Hippocampal formation (tissue), 2 donors: ENCODE measurements at places on chromosomes 12 and 14.

DNA sequence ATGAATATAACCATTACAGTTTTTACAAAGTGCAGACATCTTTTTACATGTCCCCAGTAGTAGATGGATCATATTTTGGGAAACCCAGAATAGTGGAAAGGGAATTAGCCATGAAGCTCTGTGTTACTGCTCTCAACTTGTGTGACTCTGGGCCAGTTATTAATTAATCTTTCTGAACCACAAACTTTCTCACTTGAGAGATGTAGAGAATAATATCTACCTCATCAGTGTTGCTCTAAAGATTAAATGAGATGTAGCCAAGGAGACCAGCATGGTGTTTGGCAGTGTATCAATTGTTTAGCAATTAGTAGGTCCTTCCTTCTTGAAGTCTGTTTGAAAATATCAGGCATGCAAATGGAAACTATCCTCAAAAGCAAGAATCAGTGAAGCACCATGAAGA is 169.2 kb downstream of the TMTC2 start:
- DNase-seq: no peak

- no peak for DNase-seq
Measured at GRCh38 chr12:56321027-56321426, 5.2 kb upstream of the CNPY2 start.

- DNase-seq: no peak
Measured at GRCh38 chr12:104662203-104662602, 205.5 kb downstream of the CHST11 start.

DNA sequence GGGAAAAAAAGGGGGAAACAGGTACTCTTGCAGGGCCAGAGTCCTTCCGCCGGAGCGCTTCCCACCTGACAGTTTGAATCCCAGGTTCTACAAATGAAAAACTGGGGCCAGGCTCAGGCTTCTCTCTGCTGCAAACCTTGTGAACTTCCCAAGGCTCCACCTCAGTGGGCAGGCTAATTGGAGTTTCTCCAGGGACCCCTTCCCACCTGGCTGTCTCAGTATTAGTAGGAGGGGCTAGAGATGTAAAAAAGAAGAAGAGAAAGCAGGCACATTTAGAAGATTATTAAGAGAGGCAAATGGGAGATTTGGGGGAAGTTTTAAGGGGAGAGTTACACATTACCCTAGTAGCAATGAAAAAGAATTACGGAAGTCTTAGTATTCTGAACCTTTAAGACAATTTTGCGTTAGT is 20.0 kb upstream of the CLEC2D start:
- no peak for DNase-seq

DNA sequence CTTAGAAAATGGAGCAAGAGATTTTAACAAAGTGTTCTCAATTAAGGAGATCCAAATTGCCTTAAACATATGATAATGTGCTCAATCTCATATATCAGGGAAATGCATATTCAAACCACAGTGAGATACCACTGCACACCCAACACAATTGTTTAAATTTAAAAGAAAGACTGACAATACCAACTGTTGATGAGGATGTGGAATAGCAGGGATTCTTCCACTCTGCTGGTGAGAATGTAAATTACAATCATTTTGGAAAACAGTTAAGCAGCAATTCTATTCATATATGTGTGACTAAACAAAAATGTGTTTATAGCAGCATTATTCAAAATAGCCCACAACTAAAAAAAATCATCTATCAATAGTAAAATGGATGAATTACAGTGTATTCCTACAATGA is 144.2 kb downstream of the KICS2 start:
- no peak for DNase-seq

DNA sequence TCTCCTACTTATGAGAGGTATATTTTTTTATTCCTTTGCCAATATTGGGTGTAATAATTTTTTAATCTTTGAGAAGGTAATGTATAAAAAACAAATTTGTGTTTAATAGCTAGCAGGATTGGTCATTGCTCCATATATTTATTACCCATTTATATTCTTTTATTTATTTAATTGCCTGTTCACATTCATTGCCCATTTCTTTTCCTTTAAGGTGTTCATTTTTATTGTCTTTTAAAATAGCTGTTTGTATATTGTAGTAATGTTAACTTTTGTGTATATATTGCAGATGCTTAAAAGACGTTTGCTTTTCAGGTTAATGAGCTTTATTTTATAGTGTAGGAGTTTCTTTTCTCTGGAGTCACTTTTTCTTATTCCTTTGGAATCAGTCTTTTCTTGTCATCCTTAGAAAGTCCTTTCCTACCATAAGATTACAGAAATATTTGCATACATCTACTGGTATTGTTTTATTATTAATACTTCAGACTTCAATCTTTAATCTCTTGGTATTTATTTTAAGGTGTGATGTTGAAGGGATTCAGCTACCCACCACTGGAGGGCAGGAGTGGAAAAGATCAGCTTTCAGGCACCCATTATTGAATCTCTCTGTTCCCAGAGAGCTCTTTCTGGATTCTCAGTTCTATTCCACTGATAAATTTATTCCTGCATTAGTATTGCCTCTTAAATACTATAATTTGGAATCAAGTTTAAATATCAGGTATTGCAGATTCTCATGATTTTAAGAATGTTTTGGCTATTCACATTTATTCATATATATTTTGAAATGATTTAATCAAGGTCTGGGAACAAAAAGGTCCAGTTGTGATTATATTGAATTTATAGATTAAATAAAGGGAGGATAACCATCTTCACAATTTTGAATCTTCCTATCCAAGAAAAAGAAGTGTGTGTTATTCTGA is 17.3 kb downstream of the PPM1A start:
- no peak for DNase-seq

DNA sequence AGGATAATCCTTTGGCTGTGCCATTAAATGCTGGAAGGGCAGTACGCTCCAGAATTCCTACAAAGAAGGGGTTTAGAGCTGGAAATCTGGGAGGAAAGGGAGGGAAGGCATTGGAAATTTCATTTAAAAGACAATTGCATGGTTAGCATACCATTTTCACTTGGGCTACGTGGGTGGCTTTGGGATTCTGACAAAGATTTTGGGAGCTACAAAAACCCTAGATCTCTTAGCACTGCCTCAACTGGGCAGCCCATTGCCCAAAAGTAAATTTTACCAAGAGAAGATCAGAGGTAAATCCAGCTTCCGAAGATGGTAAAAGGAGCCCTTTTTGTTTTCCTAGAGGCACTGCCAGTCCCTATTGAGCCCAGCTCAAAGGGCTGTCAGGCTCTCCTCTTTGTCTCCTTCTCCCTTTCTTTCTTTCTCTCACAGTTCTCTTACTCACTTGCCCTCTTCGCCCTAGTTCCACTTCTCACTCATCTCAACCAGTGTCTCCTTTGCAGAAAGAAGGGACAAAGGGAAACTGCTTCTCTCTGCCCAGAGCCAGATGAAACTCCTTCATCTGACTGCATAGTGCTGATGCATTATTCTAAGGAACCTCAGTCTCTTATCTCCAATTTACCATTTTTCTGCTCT is 125.4 kb upstream of the PLEKHA5 start:
- DNase-seq: no peak

GRCh38 chr12:27575762-27576118 is 51.7 kb downstream of the PPFIBP1 start:
- no peak for DNase-seq

DNA sequence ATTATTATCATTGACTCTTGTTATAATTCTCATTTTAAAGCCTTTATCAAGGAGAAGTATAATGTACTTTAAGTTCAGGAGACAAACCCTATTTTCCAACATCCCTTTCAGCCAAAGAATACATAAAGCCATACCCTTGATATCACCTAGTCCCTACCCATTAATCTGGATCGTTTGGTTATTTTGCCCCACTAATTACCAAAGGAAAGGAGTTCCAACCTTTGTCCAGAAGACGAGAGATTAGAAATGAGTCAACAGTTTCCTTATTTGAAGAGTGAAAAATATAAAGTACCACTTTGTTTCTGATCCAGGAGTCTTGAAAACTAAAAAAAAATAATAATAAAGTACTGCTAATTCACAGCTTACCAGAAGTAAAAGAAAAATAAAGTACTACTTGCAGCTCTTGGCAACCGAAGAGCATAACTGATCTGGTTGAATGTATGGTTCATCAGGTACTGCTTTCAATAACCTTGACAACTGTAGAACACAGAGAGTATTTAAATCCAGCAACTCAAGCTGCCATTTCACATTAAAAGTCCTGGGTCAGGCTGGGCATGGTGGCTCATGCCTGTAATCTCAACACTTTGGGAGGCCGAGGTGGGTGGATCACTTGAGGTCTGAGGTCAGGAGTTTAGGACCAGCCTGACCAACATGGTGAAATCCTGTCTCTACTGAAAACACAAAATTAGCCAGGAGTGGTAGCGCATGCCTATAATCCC is 33.7 kb downstream of the LIMA1 start:
- no peak for DNase-seq

DNA sequence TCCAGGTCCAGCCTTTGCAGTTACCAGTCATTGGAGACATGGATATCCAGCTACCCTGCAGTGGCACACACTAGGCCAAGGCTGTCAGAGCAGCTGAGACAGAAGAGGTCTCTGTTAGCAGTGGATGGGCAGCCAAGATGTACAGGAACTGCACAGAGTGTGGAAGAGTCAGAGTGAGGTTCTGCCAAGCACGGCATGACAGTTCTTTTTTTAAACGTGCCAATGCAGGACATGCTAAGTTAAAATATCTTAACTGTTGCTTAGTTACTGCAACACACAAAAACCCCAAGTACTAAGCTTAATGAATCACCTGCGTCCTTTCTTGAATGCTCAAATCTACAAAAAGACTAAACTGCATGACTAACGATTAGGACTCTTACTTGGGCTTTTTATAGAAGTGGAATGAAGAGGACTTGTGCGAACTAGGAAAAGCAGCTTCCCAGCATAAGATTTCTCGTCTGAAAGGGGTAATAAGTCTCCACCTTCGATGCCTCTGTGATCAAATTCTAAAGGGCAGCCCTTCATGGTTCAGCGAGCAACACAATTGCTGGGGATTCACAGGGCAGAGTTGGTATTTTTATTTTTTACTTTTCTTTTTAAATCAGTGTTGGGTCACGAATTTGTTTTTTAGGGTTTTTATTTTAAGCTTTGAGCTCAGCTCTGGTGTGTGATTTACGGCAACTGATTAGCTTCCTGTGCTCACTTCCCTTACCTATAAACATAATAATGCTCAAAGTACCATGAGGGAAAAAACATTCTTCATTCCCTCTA is 20.6 kb downstream of the MAPK1IP1L start:
- DNase-seq: peak; percentile 37

GRCh38 chr12:93449277-93449676 is 7.5 kb upstream of the UBE2N start:
- no peak for DNase-seq

- DNase-seq: no peak
Measured at GRCh38 chr14:98183556-98183955, 1088.4 kb downstream of the BCL11B start.

DNA sequence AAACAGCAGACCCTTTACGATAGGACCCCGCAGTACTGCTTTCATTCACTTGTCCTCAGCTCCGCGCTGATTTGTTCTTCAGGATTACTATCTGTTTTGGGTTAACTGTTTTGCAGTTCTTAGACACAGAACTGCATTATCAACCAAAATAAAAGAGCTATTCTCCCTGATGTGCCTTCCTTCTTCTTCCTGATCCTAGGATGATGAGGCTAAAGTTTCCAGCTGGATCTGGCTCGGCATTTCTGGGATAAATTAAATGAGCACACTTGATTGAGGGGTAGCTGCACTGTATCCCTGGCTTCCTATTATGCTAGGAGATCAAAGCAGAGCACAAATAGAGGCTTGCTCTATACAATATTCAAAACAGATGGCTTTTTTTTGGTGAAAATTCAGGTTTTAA is 165.7 kb downstream of the FBXL14 start:
- DNase-seq: no peak

- no peak for DNase-seq
Measured at GRCh38 chr12:67096533-67097318, 172.4 kb upstream of the CAND1 start.

DNA sequence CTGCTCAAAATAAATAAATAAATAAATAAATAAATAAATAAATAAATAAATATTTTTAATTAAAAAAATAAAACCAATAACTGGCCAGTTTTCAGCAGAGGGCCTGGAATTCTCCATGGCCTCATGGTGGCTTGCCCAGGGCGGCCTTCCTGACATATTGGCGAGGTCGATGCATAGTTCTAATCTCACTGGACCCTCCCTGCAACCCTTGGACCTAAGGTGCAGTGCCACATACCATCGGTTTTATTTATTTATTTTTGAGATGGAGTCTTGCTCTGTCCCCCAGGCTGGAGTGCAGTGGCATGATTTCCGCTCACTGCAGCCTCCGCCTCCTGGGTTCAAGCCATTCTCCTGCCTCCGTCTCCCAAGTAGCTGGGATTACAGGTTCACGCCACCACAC is 3.9 kb upstream of the VSIG10 start:
- DNase-seq: no peak

- DNase-seq: no peak
Measured at GRCh38 chr14:69316449-69317101, 56.6 kb downstream of the GALNT16 start.

DNA sequence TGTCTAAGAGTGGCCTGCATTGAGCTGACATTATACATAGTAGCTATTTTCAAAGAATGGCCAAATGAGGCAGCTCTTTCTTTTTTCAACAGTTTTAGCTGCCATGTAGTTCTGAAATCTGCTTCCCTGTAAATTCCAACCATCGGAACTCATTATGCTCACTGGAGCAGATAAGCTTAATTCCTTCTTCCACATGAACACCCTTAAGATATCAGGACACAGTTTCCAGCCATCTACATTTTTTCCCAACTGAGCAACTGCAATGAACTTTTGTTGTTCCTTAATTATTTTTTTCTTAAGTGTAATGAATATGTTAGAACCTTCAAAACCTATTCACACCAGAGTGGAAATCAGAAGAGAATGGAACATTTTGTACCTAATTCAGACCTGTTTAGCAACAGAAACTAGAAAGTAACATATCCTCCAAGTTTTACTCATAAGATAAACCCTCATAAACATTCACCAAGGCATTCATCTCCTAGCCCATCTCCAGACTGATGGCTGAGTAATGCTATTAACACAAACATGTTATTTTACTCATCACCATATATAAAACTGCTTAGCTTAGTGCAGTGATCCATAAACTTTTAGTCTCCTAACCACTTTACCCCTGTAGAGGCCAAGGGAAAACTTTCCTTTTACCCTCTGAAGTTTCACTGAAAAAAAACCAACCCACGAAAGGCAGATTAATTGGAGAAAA is 296.1 kb upstream of the SYT1 start:
- no peak for DNase-seq

- DNase-seq: no peak
Measured at GRCh38 chr14:105093431-105094192, 28.4 kb upstream of the GPR132 start.

GRCh38 chr14:70186900-70187451 is 1.8 kb downstream of the SLC8A3 start:
- DNase-seq: no peak

- DNase-seq: no peak
Measured at GRCh38 chr12:116590561-116590960, 31.4 kb downstream of the MAP1LC3B2 start.
